Brain microvascular endothelial cell (primary cell): ENCODE measurements at places on chromosomes 7 and 10.

DNA sequence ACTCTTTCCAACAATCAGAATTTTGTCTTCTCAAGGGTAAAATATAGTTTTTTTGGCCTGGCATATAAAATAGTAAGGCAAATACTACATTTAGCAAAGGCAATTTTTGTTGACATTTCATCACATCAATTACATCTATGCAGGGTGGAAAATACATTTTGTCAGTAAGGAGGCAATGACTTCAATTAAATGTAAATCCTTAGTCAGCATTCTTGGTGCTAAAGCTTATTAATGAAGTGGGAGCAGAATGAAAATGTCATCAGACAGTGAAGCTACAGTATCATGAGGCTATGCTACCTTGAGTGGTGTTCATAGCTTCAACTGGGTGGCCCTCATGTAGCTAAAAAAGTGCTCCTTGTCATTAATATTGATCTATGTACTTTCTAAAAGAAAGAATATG is 8.9 kb downstream of the LRRTM3 start:
- no peak for DNase-seq

- no peak for DNase-seq
Observed at GRCh38 chr7:11141541-11141940, 167.9 kb downstream of the PHF14 start.

- DNase-seq: no peak
Observed at GRCh38 chr10:33253411-33253810, 81.1 kb downstream of the NRP1 start.

DNA sequence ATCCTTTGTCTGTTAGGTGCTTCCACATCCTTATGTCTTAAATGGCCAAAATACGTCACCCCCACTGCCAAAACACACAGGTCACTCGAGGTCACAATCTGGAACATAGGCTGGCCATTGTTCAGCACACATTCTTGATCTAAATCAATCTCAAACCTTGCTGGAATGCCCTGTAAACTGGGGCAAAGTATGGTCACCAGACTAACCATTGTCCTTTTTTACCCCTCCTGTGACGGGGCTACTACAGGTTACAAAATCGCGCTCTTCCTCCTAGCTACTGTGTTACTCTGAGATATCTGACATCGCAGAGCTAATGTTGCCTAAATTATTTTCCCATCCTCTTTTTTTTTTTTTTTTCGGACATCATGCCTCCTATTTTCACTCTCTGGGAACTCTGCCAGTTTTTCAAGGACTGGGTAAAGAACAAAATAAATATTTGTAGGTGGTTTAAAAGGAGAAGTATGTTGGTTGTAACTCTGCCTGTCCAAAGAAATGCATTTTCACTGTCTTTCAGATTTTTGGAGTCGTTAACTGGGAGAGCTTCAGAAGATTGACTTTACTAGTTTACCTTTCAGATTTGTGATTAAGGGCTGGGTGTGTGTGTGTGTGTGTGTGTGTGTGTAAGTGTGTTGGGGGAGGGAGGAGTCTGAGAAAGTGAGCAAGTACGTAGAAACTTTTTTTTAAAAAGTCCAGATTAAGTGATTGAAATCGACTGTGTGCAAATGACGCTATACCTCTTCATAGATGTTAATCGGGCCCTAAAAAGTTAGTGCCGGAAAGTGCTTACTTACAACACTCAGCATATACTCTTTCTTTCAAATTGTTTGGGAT is 942 bp upstream of the KIAA1217 start:
- no peak for DNase-seq

GRCh38 chr10:84200537-84201243 is 6.4 kb downstream of the CDHR1 start:
- DNase-seq: no peak

DNA sequence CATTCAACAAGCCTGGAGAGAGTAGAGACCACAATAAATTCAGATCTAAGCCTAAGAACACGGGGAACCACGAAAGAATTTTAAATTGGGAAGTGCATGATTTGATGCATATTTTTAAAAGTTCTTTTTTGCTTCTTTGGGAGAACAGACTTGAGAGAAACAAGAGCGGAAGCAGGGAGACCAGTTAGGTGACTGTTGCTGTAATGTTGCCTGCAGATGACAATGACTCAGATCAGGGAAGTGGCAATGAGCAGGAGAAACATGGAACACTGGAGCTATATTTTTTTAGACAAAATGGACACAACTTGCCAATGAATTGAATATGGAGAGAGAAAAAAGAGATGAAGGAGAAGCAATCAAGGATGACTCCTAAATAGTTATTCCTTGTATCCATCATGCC is 125.1 kb downstream of the RAPGEF5 start:
- DNase-seq: no peak

DNA sequence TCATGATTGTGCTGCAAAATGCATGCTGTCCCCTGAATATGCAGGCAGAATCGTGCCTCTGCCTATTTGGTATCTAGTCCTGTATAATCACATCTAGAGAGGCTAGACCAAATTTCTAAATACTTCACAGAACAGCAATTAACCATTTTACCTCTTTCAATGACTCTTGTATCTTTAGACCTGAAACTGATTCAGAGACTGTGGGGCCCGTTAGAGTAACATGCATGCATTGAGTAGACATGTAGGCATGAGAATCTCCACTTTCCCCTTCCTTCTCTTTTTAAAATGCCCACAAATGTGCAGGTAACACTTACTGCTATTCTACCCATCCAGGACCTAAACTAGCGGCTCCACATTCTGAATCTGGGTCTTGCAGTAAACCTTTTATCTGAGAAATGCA is 8.8 kb downstream of the ZNF92 start:
- no peak for DNase-seq

DNA sequence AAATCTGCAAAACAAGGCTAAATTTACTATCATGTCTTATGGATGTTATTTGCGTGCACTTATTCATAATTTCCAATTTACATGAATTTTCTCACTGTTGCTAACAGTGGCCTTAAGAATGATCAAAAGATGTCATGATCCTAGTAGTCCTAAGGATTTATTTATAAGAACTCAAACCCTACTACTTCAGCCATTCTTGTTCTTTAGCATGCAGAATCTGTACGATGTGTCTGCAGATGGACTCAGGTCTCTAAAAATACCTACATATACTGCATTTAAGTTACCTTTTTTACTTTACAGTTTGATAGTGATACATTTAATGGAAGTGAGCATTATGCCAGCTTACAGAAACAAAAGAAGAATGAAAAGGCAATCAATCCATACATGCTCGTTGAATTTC is 91.2 kb downstream of the ZNF277 start:
- DNase-seq: no peak

DNA sequence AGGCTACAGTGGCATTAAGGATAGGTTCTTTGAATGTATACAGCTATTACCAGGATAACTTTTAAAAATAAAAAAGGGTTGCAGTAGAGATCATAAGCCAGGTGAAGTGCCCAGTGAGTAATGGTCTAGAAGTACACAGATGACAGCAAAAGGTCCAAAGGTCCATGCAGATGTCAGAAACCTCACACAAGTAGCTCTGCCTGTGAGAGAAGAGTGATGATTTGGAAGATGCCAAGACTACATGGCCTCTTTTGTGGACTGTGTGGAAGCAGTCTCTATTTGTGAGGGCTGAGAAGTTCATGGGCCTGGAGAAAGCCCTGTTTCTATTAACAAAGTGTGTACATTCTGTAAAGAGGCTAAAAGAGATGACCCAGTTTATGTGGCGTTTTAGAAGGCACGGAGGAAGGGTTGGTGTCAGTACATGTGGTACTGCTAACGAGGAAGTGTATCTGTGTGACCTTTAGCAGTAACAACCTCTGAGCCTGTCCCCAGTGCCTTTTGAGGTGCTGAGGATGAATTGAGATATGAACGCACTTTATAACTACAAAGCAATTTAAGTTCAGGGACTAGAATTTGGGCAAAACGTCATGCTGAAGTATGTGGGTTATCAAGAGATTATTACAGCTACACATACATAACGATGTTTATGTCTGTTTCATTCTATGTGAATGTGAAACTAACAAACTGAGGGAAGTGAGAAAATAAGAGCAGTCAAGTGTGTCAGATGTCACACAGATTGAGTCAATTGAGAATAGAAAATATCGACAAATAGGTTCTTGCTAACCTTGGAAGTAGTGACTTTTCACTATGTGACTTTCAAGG is 7.6 kb downstream of the CYCS start:
- DNase-seq: no peak

DNA sequence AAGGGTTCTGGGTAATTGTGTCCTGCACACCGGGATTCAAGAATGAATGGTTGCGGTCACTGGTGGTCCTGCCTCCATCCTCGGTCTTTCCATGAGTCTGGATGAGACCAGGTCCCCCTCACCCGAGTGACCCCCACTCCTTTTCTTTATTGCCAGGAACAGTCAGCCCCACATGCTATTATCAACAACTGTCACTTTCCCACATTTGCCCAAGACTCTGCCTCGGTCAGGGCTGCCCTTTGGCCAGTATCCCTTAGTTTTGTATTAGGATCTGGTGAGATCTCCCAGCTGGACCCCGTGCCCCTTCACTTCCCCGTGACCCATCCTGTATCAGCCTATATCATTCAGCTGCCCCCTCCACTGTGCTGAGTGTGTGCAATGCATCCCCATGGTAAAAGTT is 288.3 kb downstream of the ADARB2 start:
- no peak for DNase-seq

DNA sequence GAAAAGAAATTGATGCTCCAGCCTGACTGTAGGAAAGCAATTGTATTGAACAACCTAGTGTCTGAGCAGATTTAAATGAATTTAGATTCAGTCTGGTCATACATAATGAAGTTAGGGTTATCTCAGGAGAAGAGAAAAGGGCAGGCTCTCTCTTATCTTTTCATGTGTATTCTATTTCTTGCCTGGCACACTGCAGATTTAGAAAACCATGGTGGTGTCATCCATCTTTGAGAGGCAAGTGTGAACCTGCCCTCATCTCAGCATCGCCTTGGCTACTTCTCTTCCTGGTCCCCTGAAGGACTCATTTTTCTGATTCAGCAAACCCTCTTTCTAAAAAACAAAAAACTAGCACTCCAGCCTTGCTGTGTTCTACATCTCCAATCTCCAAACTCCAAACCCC is 137.7 kb downstream of the LRRC4 start:
- DNase-seq: no peak

DNA sequence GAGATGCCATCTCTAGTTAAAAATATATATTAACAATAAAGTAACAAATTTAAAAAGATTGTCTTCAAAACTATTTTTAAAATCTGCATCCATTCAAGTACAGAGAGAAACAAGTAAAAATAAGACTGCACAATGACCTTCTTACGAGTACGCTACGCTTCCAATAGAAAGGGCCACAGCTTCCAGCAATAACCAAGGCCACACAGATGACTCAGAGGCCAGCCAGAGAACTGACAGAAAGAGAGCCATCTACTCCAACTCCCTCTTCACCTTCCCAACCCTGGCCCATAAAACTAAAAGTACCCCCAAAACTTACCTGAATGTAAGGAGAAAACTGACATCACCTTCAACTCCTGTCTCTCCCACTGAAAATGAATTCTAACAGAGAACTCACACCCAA is 26.8 kb downstream of the PILRA start:
- DNase-seq: no peak

DNA sequence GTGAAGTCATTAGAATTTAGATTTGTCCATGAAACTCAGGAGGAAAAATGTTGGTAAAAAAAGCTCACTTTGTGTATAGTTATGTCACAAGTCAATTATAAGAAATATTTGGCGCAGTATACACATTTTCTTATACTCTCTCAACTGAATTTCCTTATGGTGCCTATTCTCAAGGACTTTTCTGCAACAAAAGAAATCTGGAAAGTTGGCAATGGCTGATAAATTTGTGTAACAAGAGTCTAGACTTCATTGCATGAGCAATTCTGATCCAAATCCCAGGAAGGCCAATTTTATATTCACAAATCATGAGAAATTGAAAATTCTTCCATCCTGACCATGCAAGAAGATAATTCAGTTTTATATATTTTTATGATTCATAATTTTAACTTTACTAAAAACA is 35.7 kb downstream of the PPP1R3A start:
- no peak for DNase-seq

GRCh38 chr7:101856473-101857357 is 39.3 kb downstream of the CUX1 start:
- peak; percentile 58 for DNase-seq

- DNase-seq: no peak
Observed at GRCh38 chr7:74025730-74026129, 2.2 kb upstream of the ELN start.
